ENCODE measurements at places on chromosomes 5 and 9.

DNA sequence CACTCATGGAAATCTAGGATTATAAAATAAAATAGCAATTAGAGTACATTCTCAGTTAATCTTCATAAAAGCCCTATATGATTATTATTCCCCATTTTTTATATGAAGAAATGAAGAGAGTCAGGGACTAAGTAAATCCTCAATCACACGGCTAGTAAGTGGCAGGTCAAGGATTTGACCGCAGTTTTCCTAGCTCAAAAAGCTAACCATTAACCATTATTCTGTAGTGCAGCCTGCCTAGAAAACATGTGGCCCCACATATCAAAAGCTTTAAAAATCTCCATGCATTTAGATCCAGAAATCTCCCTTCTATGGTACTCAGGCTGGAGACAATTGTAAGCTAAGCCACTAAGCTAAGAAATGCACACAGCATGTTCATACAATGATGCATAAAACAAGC, 21.4 kb downstream of the EPB41L4A start:
- no peak for DNase-seq

DNA sequence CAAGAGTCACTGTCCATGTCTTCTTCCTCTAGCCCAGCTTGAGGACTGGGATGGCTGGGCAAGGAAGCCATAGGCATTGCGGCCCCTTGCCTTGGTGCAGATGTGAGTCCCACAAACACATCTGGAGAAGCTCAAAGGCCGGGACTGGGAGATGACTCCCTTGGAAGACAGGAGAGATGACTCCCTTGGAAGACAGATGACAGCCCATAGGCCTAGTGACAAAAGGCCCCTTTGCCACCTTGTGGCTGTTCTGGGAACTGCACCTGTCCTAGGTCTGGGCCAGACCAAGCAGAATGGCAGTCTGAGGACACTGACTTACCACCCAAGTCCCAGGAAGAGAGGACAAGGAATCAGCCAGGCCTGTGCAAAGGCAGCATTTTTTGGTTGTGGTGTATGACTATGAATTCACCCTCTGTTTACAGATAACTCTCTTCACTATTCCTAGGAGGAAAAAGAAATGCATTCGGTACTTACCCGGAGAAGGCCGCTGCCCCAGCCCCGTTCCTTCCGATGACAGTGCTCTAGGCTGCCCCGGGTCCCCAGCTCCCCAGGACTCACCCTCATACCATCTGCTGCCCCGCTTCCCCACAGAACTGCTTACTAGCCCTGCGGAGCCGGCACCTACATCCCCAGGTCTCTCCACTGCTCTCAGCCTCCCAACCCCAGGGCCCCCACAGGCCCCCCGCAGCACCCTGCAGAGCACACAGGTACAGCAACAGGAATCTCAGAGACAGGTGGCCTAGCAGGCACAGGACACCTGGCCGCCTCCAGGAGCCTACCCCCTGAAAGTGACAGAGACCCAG, 30.8 kb downstream of the SKP1 start:
- peak; percentile 71 for DNase-seq

DNA sequence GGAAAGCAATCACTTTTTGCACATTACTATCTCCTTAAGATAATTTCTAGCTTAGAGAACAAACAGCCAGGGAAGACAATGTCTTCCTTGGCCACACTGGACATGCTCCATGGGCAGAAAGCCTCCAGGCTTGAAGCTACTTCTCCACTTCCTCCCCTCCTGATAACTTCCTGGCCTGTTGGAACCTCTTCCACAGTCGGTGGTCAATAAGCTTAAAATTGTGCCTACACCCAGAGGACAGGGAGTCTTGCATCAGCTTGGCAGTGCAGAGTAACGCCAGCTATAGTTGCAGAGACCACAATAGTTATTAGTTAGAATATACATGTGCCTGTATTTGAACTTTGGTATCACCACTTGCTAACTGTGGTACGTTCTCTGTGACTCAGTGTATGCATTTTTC, 58.1 kb upstream of the ABCA1 start:
- no peak for DNase-seq

GRCh38 chr5:33240558-33240957, 200.2 kb upstream of the TARS1 start:
- DNase-seq = no peak

DNA sequence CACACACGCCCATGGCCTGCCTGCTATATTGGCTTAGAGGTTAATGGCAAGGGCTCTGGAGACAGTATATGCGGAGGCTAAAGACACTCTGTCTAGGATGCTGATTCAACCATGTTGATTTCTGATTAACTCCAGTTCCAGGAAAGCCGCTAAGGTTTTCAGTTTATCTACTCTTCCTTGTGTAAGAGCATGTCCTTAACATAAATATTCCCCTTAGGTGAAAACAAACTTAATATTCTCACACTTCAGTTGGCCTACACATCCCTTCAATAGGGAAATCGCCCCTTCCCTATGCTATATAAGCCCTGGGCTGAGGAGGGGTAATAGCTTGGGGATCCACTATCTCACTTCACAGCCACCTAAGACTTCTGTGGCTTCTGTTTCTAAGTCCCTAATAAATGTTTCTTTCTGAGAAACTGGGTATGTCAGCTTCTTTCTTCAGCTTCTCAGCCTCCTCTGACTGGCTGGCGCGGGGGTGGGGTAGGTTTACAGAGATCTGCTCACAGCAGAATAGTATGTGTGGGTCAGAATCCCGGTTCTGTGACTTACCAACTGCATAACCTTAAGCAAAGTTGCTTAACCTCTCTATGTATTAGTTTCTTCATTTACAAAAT, 4.3 kb upstream of the GPX3 start:
- DNase-seq = no peak

- no peak for DNase-seq
Observed at GRCh38 chr9:77987081-77987656, 44.4 kb downstream of the GNAQ start.

- DNase-seq = no peak
Observed at GRCh38 chr9:91900797-91901177, 49.2 kb downstream of the ROR2 start.

- peak; percentile 21 for DNase-seq
Observed at GRCh38 chr9:111839387-111839786, 44.6 kb upstream of the SHOC1 start.

DNA sequence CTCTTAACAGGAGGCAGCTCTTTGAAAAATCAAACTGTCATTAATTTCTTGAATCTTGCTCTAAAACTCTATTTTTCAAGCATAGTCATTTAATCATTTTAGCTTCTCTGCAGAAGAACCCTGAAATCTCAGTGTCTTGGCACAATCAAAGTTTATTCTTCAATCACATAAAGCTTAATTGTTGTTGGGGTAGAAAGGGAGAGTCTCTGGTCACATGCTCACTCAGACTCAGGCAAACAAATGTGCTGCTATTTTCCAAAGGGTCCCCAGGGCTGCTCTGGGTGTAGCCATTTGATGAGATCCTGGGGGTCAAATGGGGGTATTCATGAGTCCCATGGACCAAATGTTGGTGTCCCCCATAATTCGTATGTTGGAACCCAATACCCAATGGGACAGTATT, 114.8 kb downstream of the MSX2 start:
- no peak for DNase-seq

DNA sequence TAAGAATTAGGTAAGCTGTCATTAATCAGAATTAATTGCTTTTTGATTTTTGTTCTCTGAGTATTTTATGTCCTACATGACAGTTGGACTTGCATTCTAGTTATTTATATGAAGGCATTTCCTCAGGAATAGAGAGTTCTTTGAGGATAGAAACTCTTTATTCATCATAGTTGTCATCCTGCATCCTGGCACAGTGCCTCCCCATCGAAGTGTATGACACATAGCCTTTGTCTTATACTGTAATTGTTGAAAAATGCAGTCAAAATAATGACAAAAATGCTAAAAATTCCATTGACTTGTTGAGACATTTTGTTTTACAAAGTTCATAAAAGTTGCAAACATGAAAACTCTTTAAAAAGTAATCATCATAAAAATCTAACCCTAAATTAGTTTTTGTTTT, 36.5 kb downstream of the CFAP95 start:
- DNase-seq = peak; percentile 86

GRCh38 chr5:145225529-145225928, 609.6 kb downstream of the PRELID2 start:
- no peak for DNase-seq

GRCh38 chr5:116372931-116373597, 201.6 kb downstream of the SEMA6A start:
- DNase-seq = no peak

GRCh38 chr5:143343042-143343441, 60.4 kb downstream of the NR3C1 start:
- no peak for DNase-seq

- DNase-seq = no peak
Observed at GRCh38 chr9:93300175-93300572, 116.2 kb downstream of the WNK2 start.

DNA sequence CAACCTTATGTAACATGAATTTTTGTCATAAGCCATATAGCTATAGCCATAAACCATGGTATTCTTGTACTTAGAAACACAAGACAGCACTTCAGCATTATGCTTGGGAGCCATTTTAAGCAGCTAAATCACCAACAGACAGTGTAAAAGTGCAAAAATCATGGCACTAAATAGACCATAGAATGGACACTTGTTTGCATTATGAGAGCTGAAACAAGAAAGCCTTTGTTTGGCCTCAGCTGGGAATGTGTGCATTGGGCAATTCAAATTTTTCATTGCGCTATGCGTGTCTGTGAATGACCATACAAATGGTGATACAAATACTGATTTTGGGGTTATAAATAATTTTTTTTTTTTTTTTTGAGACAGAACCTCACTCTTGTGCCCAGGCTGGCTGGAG, 23.7 kb downstream of the KDM4C start:
- DNase-seq = no peak

DNA sequence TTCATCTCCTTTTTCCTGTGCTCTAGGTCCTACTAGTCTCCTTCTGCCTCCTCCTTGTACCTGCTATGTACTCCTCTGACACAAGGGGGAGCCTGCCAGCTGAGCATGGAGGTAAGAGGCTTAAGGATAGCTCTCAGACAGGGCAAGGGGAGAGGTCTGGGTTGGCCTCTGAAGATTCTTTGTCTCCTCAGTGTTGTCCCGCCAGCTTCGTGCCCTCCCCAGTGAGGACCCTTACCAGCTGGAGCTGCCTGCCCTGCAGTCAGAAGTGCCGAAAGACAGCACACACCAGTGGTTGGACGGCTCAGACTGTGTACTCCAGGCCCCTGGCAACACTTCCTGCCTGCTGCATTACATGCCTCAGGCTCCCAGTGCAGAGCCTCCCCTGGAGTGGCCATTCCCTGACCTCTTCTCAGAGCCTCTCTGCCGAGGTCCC, 3.8 kb downstream of the CREB3 start:
- DNase-seq = peak; percentile 84

- DNase-seq = peak; percentile 48
Observed at GRCh38 chr9:77616191-77616590, 31.9 kb downstream of the GNA14 start.

DNA sequence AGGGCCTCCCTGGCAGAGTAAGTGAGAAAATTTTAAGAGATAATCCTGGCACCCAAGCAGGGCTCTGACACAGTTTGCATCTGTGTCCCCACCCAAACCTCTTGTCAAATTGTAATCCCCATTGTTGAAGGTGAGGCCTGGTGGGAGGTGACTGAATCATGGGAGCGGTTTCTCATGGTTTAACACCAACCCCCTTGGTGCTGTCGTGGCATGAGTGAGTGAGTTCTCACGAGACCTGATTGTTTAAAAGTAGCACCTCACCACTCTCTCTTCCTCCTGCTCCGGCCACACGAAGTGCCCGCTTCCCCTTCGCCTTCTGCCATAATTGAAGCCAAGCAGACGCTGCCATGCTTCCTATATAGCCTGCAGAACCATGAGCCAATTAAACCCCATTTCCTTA, 80.1 kb downstream of the FBXW11 start:
- no peak for DNase-seq

GRCh38 chr5:172958331-172959046, 735 bp upstream of the RPL26L1 start:
- peak; percentile 43 for DNase-seq

GRCh38 chr9:96027251-96028131, 152.0 kb downstream of the ERCC6L2 start:
- no peak for DNase-seq

- DNase-seq = peak; percentile 54
Observed at GRCh38 chr9:92278110-92278509, 15.4 kb downstream of the IARS1 start.

GRCh38 chr5:96146675-96147074, 185.0 kb upstream of the ELL2 start:
- DNase-seq = peak; percentile 67

- DNase-seq = no peak
Observed at GRCh38 chr5:3377831-3378230, 217.8 kb upstream of the IRX1 start.

GRCh38 chr9:16407617-16408016, 462.9 kb downstream of the BNC2 start:
- DNase-seq = no peak

DNA sequence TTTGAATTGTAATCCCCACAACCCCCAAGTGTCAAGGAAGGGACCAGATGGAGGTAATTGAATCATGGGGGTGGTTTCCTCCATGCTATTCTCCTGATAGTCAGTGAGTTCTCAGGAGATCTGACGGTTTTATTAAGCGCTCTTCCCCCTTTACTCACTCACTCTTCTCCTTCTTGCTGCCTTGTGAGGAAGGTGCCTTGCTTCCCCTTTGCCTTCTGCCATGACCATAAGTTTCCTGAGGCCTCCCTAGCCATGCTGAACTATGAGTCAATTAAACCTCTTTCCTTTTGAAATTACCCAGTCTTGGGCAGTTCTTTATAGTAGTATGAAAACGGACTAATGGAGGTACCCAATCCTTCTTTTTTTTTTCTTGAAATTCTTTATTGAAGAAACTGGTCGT, 2.2 kb upstream of the CEP120 start:
- DNase-seq = no peak

- no peak for DNase-seq
Observed at GRCh38 chr9:124778575-124779367, 1.8 kb downstream of the OLFML2A start.

- no peak for DNase-seq
Observed at GRCh38 chr5:176776141-176776865, 34.1 kb upstream of the UNC5A start.

DNA sequence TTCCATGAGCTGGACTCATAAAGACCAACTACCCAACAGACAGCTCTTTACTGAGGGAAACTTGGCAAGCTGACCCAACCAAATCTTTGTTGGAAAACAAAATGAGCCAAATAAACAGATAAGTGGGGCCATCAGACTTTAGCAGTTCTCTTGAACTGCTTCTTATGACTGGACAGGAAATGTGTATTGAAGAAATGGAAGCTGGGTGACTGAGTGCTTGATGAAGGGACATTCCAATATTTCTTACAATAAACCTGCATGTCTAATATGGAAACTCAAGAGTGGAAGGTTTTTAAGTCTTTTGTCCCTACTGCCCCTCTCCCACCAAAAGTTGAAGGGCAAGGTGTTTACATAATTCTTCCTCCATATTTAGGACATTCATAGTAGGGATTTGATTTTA, 218.8 kb upstream of the NR4A3 start:
- DNase-seq = no peak

- DNase-seq = peak; percentile 60
Observed at GRCh38 chr9:97768746-97769145, 71.6 kb upstream of the XPA start.

GRCh38 chr9:16825971-16826625, 44.4 kb downstream of the BNC2 start:
- DNase-seq = peak; percentile 76

GRCh38 chr5:78726571-78726970, 78.0 kb upstream of the LHFPL2 start:
- no peak for DNase-seq

GRCh38 chr5:92769978-92770377, 811.0 kb downstream of the NR2F1-AS1 start:
- DNase-seq = no peak

GRCh38 chr5:132049559-132049958, 10.9 kb upstream of the IL3 start:
- DNase-seq = no peak

GRCh38 chr5:111530298-111530740, 18.0 kb upstream of the STARD4 start:
- DNase-seq = peak; percentile 11

Data from M059J (cell line).